Left ventricle myocardium inferior (tissue), 1 donor: ENCODE measurements at places on chromosomes 16 and 17.

- DNase-seq, result no peak
Observed at GRCh38 chr17:50048146-50048720, 7.7 kb upstream of the ITGA3 start.

DNA sequence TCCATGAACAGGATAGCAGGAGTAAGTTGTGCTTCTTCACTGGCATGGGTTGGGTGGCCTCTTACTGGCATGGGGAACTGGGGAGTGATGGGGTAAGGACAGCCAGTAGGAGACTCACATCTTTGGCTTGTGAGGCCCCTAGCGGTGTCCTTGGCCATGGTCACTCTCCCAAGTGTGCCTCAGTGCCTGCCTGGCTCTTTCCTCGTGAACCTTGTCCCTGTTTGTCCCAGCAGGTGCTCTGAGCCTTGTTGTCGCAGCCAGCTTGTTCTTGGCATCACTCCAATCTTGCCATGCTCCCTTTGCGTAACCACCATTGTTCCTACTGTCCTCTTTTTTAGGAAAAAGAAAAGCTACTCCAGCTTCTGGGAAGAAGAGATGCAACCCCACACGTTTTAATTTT lies 53.6 kb upstream of the SDK2 start:
- no peak for DNase-seq

DNA sequence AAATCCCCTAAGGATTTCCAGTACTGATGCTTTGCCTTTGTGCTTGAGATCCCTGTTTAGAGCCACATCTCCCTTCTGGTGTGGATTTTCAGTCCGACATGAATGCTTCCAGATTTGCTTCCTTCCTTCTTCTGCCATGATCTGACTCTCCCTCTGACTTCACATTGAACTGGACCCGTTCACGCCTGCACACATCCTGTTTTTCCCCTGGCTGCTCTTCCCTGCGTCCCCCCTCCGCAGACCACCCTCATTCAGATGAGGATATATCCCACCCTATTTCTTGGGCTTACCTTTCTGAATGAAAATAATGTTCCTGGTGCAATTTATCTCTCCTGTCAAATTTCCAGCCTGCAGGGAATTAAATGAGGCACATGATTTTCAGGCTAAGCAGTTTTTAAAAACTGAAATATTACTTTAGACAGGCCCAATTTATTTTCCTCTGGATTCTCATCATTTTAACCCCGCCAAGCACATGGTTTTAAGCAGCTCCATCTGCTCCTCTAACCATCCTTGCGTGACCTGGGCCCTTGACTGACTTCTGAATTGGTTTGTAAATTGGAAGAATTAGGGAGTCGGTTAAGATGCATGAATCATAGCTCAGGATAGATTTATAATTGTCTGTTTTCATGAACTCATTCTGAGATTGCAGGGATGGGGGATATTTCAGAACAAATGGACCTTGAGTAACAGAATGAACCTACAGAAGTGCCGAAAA lies 59.2 kb downstream of the BMERB1 start:
- no peak for DNase-seq

- no peak for DNase-seq
Observed at GRCh38 chr16:11994143-11995119, 17.9 kb downstream of the SNX29 start.

GRCh38 chr17:37079735-37080134 lies 131.0 kb downstream of the AATF start:
- DNase-seq, result no peak

DNA sequence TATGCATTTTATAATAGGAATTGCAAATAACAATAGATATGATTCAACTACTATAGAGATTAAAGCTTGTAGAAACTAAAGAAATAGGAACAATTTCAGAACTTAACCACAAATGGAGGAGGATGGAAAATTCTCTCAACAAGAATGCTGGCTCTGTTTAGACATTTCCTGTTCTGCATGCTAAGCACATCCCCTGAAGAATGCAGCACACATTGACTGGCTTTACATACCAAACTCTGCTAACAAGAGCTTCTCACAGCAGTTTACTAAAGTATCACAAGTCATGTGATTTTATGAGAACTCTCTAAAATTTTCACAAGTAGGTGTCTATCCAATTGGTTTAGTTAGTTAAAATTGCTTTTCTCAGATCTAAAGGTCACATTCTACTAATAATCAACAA lies 85.2 kb downstream of the SPAG9 start:
- DNase-seq, result no peak

DNA sequence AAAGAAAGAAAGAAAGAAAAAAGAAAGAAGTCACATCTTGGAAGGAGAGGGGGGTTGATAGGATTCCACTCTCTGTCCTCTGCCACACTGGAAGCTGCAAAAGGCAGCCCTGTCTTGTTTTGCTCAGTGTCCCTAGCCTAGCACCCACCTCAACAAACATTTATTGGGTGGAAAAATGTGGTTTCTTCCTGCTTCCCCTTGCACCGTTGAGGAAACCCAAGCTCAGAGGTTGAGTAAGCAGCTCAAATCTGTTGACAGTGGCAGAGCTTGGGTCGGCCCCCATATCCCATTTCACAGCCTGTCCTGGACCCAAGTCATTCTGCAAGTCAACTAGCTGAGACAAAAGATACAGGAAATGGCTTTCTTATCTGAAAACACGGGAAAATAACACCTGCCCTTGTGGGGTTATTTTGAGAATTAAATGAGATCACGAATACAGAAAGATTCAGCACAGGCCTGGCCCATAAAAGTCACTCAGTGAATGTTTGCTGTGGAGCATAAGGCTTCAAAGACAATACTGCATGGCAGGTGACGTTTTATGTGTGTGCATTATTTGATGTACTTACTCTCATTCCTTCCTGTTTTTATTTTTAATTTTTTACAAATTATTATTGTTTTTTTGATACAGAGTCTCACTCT lies 63.6 kb downstream of the SCNN1B start:
- DNase-seq, result no peak

DNA sequence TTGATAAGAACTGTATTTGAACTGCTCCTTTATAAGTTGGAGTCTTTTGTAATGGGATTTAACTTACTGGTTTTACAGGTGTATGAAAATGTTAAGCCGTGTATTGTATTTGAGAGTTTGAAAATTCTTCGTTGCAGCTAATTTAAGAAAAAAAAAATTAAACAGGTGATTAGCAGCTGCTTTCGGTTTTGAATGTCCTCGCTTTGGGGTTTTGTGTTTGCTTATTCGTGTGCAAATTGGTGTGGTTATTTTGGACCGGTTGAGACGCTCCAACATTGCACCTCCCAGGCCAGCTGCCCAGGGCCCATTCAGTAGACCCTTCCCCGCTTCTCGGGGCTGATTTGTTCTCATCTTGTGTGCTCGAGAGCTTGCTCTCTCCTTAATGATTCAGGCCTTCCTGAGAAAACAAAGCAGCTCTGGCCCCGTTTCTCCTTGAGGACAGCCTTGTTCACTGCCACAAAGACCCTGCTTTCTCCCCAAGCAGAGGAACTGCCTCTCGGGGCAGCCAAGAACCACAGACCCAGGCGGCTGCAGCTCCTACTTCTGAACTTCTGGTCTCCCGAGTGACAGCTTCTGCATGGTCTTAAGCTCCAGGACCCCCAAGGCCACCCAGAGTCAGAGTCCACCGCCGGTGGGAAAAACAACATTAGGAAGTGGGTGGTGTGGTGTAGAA lies 100.5 kb downstream of the MSI2 start:
- no peak for DNase-seq

GRCh38 chr17:42798383-42799380 lies at the start of the genes CNTD1 and COA3:
CNTD1 (plus strand) TSS chr17:42798861; CDS start chr17:42799068, 207 bp downstream.
COA3 (minus strand) TSS chr17:42798704; CDS start chr17:42798681, 23 bp downstream.
- DNase-seq, result peak; percentile 88

DNA sequence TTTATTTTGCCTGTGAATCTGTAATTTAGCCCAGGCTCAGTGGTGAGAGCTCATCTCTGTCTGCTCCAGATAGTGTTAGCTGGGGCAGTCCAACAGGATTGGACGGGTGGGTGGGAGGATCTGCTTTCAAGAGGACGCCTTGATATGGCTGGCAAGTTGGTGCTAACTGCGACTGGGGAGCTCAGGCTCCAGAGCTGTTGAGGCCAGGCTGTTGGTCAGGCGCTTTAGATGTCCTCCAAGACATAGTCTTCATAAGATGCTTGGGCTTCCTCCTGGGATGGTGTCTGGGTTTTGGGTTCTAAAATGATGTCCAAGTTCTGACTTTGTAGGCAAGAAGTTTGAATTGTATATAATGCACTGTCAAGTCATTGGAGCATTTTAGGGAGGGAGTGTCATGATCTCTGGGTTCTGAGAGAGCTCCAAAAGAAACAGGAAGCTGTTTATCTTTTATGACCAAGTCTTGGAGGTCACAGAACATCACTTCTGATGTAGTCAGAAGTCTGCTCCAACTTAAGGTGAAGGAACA lies 12.8 kb upstream of the PCTP start:
- DNase-seq, result no peak

- no peak for DNase-seq
Observed at GRCh38 chr17:60887614-60888028, 210.0 kb downstream of the BCAS3 start.

DNA sequence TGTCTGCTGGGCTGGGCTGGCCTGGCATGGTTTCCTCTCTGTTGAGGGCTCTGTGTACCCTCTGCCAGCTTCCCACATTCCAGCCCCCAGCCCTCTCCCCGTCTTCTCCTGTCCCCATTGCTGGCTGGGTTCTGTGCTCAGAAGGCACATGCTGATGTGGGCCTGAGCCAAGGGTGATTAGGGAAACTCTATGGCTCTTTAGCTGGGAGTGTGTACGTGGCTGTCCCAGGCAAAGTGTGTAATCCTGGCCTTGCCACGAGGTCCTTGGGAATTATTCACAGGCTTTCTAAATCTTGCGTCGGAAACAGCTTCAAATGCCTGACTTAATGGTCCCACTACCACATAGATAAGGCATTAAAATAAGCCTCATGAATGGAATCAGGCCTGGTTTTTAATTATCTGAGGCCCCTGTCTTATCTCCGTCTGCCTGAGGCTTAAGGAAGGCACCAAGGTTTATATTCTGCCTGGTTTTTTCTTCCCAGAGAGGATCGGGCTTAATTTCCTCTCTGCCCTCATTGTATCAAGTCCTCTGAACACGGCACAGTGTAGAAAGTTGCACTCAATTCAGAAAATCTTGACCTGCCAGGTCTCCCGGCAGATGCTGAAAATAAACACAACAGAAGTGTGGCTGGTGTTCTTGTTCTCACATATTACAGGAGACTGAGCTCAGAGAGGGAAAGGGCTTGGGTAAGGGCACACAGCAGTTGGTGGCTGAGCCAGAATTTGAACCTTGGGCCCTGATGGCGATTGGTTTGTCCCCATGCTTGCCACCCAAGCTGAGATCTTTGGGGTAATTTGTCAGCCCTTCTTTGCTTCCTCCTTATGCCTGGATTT lies 52.9 kb upstream of the LGALS9 start:
- DNase-seq, result peak; percentile 46

GRCh38 chr17:45129426-45129939 lies 2.8 kb downstream of the PLCD3 start:
- DNase-seq, result peak; percentile 47

DNA sequence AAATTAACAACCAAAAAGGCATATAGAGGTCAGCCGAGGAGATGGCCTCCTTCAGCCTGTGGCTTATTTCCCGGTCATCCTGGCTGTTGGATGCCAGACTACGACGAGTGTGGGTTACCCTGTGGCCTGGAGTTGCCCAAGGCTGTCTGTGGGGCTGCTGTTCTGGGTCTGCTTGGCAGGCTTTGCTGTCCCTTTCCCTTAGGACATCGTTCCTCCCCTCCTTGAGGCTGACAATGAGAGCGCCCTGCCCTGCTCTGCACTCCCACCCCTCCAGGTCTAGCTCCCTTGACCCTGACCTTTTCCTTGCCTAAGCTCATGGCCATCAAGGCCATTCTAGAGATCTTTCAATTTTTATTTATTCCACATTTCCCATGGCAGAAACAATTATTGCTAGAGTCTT lies 1.9 kb upstream of the CBFB start:
- no peak for DNase-seq

DNA sequence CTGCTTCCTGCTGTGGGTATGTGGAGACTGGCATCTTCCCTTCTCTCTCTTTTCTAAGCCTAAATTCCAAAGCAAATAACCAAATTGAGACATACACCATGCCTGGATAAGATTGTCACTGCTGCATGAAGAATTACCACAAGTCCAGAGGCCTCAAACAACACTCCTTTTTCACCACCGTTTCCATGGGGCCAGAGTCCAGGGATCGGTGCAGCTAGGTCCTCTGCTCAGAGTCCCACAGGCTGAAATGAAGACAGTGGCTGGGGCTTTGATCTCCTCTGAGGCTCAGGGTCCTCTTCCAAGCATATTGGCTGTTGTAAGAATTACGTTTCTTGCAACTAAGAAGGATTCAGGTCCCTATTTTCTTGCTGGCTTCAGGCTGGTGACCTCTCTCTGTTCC lies 130.4 kb downstream of the SLC39A11 start:
- no peak for DNase-seq

DNA sequence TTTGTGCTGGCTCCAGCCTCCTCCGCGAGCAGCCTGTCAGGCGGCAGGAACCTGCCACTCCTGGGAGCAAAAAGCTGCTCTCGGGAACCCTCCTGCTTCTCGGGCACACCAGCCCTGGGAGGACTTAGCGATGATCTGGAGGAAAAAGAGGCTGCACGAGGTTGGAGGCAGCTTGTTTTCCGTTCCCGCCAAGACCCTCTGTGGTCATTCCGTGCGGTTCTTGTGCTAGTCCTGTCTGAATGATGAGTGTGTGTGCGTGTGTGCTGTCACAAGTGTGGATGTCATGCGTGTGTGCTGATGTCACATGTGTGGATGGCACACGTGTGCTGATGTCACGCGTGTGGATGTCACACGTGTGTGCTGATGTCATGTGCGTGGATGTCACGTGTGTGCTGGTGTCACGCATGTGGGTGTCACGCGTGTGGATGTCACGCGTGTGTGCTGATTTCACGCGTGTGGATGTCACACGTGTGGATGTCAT lies 150.0 kb downstream of the NPIPB11 start:
- no peak for DNase-seq

- no peak for DNase-seq
Observed at GRCh38 chr16:57538235-57538721, 1.9 kb upstream of the CCDC102A start.

- DNase-seq, result no peak
Observed at GRCh38 chr17:13671771-13672170, 70.0 kb upstream of the HS3ST3A1 start.

DNA sequence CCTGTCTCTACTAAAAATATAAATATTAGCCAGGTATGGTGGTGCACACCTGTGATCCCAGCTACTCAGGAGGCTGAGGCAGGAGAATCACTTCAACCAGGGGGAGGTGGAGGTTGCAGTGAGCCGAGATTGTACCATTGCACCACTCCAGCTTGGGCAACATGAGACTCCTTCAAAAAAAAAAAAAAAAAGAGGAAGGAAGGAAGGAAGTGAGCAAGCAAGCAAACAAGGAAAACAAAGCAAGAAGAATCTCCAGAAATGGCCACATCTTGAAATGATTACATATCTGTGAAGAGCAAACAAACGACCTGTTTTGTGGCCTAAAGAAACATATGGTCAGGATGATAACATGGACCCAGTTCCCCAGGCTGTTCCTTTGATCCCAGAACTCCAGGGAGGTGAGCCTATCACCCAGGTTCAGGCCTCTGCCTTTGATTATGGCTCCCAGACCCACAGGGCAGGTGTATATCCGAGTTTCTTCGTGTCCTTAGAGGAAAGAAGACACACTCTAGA lies 8.9 kb downstream of the ACOX1 start:
- no peak for DNase-seq

DNA sequence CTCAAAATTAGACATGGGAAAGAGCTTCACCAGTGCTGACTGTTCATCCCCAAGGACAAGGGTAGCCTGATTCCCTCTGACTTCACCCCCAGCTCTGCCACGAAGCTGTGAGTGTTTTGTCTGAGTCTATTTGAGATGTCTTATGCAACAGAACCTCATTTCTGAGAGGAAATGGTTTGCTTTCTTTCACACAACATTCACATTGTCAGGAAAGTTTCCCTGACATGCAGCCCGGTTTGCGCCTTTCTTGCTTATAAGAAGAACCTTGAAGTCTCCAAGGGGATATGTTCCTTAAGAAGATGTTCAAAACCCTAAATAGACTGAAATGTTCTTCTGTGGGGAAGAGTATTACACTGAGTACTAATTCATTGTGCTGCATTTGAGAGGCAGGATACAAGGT lies 300.5 kb upstream of the CCL2 start:
- DNase-seq, result no peak
